ENCODE measurements at places on chromosomes 12 and 14.

DNA sequence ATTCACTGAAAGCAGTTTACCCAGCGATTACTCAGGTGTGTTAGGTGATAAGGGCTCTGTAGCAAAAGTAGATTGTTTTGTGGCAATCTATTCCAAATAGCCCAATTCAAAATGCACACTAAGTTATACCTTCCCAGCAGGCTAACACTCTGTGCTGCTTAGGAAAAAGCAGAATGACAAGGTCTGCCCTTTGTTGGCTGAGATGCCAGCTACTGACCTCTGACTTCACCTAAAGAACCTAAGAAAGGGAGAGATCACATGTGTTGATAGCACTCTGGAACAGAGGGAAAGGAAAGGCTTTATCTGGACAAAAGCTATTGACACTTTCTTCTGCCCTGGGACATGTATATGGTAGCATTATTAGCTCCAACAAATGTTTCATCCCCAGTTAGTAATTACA, 402.3 kb downstream of the EGLN3 start:
- no peak for DNase-seq

DNA sequence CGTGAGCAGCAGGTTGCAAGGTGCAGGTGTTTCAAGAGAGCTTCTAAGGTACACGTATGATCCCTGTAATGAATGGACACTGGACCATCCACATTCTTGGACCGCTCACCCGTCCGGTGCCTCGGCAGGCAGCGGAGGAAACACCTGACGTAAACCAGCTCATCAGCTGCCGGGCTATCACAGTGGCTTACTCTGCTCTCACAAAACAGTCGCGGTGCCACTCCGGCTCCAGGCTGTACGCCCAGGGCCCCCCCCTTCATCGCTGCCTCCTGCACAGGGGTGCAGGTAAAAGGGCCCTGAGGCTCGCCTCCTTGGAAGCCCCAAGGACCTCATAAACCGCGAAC, 436 bp downstream of the VPS33A start:
- DNase-seq, result no peak

DNA sequence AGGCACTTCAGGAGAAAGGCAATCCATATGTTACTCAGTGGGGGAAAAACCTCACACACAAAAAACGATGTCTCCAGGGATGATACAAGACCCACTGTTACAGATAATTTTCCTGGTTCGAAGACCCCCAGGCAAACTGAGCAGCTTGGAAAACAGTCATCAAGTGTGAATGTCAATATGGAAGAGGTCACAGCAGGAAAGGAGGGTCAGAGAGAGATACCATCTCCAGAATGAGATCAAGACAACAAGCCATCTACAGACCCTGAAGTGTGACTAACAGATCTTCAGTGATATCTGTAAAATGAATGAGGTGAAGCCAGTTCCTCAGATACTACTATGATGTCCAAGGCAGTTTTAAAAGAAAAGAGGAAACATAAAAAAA, 28.6 kb downstream of the GNS start:
- DNase-seq, result no peak

- no peak for DNase-seq
These were observed 49.9 kb downstream of the PTHLH start for GRCh38 chr12:27922531-27923139.

DNA sequence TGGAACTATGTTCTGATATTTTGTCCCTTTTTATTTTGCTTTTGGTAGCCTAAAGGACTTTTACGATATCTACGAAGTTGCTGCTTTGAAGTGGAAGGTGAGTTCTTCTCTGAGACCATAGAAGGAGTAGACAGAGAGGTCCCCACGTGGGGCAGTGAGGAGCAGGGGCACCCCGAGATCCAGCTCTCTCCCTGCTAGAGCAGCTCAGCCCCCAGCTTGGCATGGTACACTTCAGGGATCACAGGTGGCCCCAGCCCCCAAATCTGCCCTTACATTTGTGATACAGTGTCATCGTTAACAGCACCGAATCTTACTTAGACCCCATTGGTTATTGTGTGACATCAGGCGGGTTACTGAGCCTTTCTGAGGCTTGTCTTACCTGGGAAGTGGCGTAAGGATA, 56.8 kb downstream of the SLC8B1 start:
- no peak for DNase-seq

DNA sequence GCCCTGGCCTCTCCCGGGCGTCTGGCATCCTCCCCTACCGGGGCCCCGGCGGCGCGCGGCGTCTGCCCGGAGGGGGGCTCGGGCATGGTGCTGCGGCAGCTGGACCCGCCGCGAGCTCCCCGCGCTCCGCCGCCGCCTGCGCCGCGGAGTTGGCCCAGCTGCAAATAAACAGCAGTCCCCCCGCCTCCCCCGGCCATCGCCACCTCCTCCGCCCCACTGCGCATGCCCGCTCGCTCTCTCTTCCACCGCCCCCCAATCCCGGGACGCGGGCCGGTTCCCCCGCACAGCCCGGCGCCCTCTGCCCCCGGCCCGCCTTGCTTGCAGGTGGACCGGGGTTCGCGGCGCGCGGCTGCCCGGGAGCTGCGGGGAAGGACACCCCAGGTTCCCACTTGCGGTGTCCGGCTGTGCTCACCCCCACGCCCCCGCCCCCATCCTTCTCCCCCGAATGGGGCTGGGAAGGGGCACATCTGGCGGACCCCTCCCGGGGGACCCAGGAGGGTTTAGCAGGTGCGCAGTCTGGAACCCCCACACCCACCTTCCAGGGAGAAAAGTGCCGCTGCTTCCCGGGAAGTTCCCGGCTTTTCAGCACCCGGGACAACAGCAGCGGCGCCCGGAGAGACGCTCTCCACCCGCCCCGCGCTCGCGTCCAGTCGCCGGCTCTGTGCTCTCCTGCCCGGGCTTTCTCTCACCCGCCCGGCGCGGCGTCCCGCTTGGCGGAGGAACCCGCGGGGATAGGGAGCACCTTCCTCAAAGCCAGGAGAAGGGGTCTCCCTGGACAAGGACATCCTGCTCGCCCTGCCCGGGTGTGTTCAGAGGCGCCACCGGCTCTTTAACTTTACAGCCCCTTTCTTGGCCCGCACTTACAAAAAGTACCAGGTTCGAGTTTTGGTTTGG, at the start of gene TMTC1:
TMTC1 (minus strand) TSS at position 170 of the 894 bp plus-strand sequence. CDS start 191 bp downstream, outside the sequence.
- DNase-seq, result no peak

DNA sequence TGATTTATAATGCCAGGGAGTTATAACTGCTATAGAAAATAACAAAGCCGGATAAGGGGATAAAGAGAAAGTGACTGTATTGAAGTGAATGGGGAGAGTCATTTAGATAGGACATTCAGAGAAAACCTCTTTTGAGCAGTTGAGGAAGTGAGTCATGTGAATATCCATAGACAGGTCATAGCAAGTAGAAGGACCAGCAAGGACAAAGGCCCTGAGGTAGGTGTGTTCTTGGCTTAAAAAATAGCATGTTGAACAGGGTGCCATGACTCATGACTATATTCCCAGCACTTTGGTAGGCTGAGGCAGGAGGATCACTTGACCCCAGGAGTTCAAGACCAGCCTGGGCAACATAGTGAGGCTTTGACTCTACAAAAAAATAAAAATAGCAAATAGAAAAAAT, 51.5 kb upstream of the RAP1B start:
- no peak for DNase-seq

DNA sequence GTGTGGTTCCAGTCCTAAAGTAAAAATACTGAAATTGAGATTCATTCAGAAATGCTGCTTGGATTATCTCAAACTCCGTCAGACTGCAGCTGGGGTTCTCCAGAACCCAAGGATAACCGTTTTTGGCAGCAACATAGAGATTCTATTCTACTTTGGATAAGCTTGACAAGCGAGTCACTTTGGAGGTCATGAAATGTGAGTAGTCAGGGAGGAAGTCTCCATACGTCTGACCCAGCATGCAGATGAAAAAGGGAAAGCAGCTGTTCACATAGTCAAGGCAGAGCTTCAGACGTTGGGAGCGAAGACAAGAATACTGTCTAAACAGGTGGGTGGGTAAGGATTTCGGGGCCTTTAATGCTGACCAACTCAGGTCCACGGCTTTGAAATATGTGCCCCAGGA, 14.9 kb upstream of the HSP90B1 start:
- DNase-seq, result no peak

- no peak for DNase-seq
These were observed 56.5 kb upstream of the BCAT1 start for GRCh38 chr12:25005376-25005775.

GRCh38 chr14:24565766-24566165, 10.3 kb downstream of the CTSG start:
- no peak for DNase-seq

GRCh38 chr12:65900912-65901672, 76.8 kb downstream of the HMGA2 start:
- no peak for DNase-seq

GRCh38 chr12:109845824-109846205, 12.6 kb upstream of the TRPV4 start:
- DNase-seq, result no peak

GRCh38 chr12:5376591-5377207, 55.2 kb upstream of the NTF3 start:
- no peak for DNase-seq

DNA sequence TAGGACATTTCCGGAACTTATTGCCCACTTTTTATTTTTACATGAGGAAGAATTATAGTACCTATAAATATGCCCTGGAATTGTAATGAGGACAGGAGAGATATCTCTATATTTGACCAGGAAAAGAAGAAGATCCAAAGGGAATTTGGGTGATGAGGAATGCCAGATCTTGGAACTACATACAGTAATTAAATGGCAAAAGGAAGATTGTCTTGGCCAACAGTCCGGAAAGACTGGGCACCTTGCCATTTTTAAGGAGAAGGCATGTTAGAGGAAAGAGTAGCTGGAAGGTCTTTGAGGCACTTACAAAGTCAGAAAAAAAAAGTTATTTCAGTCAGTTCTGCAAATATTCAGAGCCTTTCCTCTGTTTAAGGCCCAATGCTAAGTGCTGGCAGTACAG, 616.4 kb downstream of the MED13L start:
- no peak for DNase-seq

DNA sequence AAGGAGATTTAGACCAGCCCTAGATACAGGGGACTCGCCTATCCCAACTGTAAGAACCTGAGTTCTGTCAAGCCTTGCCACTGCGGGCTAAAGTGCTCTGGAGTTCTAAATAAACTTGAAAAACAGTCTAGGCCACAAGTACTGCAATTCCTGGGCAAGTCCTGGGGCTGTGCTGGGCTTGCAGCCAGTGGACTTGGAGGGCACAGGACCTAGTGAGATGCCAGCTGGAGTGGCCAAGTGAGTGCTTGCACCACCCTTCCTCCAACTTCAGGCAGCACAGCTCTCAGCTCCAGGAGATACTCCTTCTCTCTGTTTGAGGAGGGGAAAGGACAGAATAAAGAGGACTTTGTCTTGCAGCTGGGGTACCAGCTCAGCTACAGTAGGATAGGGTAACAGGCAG, 307.6 kb upstream of the FBXO33 start:
- no peak for DNase-seq

- no peak for DNase-seq
These were observed 48.7 kb downstream of the CCNK start for GRCh38 chr14:99529899-99530298.

DNA sequence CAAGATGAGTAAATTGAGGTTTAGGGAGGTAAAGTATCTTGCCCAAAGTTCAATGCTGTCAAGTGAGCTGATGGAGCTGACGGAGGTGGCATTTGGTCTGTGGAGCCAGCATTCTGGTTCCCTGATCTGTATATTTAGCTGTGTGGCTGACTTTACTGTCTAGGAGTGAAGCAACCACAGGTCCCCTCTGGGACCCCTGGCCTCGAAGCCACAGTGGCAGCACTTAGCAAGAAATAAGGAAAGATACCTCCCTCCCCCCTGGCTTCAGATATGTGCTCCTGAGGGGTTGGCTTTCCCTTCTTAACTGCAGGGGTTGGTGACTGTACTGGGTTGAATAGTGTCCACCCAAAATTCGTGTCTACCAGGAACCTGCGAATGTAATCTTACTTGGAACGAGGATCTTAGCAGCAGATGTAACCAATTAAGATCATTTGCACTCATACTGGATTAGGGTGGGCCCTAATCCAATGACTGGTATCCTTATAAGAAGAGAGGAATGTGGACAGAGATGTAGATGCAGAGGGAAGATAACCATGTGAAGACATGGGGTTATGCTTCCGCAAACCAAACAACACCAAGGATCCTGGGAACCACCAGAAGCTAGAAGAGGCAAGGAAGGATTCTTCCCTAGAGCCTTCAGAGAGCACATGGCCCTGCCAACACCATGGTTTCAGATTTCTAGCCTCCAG, 2.0 kb upstream of the ACVR1B start:
- DNase-seq, result no peak

- peak; percentile 12 for DNase-seq
These were observed at the start of gene LTBP2 for GRCh38 chr14:74611650-74612349. Gene LTBP2, minus strand, starts transcription at chr14:74612237. Its CDS starts 293 bp downstream, at chr14:74611944.

DNA sequence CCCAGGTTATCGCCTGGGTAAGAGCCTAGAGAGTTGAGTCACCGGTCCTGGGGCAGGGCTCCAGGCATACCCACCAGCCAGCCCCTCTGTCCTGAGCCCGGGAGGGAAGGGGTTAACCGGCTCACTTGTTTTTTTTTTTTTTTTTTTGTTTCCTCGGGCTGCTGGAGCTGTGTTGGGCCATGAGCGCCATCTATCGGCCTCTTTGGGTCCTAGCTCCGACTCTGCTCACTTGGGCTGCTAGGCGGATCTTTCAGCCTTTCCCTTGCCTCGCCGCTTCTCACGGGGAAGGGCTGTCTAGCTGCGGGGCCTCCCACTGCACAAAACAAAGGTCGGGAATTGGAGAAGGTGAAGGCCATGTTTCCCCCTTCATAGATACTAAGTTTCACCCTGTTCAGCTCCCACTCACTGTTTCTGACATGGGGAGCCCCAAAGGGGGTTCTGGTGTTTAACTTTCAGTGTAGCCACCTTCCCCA, 2.8 kb upstream of the SMUG1 start:
- DNase-seq, result peak; percentile 71

DNA sequence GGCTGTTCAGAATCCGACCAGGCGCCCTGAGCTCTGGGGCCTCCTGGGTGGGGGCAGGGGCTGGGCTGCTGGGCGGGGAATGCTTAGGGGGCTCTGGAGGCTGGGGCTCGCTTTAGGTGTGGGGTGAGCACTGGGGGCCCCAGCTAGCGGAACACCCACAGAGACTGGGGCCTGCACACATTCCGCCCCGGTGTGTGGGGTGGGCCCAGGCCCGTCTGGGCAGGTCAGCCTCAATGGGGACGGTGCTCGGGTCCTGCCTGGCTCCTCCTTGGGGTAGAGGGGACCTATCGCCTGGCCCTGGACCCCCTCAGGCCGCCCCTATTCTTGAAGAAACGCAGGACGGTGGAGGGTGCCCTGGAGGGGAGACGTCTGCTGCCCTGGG, 364.8 kb downstream of the TMEM121 start:
- DNase-seq, result no peak

DNA sequence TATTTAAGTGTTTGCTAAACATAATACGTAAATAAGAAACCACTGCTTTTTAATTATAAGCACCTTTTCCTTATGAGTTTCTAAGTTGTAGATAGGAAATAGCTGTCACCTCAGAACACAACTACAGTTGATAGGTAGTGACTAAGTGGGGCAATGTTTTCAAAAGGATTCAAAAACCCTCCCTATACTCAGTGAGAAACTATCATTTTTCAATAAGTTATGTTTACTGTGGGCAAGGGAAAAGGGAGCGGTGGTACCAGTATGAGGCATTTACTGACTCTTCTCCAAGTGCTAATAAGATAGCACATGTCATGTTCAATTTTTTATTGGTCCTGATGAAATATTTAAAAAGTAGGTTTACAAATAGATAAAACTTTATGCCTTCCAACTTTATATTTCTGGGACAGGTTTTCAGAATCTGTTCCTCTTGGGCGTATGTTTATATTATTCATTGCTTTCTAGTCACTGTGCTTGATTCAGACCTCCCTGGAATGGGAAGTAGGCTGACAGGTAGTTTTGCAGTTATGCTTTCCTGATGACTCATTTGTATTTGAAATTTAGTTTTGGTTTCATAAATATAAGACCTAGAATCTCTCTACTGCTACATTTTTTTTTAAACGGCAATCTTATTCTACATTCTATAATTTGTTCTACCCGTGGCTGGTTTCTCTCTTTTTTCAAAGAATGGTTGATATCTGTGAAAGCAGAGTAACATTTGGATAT, 153.1 kb downstream of the TMEM117 start:
- no peak for DNase-seq
